Cerebellum (tissue), 4 donors: ENCODE measurements at places on chromosomes 11 and 22. TPM values are rescaled to one million over a fixed set of nuclear protein-coding genes. Genes with fewer than 3 reads are reported as not detected.

The B4GALNT4 gene
- 59.2 TPM for total RNA-seq

The VSIG10L2 gene
- not detected for total RNA-seq

The TMEM191C gene
- total RNA-seq = 5.6 TPM

The RIMBP3C gene
- 0.64 TPM for total RNA-seq

The POTEH gene
- not detected for total RNA-seq

The ANO3 gene
- 0.45 TPM for total RNA-seq

The RFPL3 gene
- not detected for total RNA-seq

The GRM5 gene
- 49.5 TPM for total RNA-seq

The TBCEL gene
- total RNA-seq = 36.3 TPM

The ISX gene
- not detected for total RNA-seq

The CSF2RB gene
- total RNA-seq = 1.00 TPM

The PRG3 gene
- not detected for total RNA-seq
